ENCODE measurements at places on chromosomes 13 and 19.

GRCh38 chr19:29593869-29594268, 12.2 kb upstream of the POP4 start:
- no peak for DNase-seq

- DNase-seq = peak; percentile 62
These were observed 5.7 kb upstream of the CDC42EP5 start for GRCh38 chr19:54478677-54479266.

GRCh38 chr13:18991060-18991459, 190.6 kb downstream of the TUBA3C start:
- no peak for DNase-seq

GRCh38 chr13:87168390-87168789, 502.8 kb upstream of the SLITRK5 start:
- no peak for DNase-seq

DNA sequence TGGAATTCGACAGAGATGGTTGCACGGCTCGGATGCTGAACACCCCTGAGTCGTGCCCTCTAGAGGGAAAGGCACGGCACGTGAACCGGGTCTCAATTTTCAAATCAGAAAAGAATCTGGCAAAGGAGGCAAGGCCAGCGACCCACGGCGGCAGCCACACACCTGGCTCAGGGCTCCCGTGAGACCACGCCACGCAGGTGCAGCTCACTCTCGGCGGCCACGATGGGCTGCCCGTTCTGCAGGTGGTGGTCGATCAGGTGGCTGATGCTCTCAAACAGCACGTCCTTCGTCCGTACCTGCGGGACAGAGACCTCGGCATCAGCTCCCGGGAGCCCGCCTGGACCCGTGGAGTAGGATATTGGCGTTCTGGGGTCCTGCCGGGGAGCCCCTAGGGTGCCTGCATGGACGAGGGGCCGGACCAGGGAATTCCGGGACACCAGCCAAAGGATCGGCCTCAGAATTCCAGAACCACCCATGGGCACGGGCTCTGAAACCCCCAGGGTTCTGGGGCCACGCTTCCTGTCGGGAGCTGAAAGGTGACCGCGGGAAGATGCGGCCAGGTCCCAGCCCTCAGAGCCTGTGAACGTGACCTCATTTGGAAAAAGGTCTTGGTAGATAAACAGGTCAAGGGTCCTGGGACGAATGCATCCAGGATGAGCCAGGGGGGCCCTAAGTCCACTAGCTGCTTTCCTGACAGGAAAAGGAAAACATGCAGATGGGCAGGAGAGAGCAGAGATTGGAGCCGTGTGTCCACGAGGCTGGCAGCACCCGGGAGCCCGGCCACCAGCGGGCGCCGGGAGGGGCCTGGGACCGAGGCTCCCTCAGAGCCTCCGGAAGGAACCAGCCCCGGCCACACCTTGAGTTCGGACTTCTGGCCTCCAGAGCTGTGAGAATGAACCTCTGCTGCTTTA, 10.1 kb upstream of the C2CD4C start:
- peak; percentile 38 for DNase-seq

DNA sequence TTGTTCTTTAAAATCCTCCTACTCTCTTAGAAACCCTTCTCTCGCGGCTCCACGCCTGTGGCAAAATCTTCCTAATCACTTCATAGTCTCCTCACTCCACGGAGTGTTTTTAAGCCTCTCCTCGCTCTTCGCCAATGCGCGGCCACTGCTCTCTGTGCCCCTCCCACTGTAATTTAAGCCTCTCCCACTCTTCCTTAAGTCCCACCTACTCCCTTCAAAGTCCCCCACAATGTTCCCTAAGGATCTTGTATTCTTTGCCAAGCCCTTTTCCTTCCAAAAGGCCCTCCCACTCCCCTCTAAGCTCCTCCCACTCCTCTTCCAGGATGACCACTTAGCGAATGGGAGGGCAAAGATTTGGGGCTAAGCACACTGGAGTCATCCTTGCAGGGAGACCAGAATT, 1.3 kb downstream of the FIZ1 start:
- DNase-seq = no peak

DNA sequence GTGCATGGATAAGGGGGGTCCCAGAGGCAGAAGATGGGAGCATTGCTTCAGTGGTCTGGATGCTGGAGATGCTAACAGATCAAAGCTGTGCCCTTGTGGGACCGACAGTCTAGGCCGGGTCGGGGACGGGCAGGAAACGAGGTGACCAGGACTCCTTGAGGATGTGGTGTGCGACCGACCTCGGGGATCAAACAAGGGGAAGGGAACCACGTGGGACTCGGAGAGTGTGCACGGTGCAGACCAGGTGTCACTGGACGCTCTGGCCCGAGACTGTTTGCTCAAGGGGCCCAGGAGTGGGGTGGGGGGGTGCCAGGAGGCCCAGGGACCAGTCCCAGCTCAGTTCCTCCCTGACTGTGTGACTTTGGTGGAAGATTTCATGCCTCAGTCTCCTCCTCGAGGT, 6.0 kb downstream of the NFIC start:
- DNase-seq = no peak

- DNase-seq = peak; percentile 33
These were observed 203.1 kb upstream of the EDNRB start for GRCh38 chr13:78121459-78122348.

GRCh38 chr19:32138416-32138815, 207.0 kb upstream of the ZNF507 start:
- DNase-seq = no peak

DNA sequence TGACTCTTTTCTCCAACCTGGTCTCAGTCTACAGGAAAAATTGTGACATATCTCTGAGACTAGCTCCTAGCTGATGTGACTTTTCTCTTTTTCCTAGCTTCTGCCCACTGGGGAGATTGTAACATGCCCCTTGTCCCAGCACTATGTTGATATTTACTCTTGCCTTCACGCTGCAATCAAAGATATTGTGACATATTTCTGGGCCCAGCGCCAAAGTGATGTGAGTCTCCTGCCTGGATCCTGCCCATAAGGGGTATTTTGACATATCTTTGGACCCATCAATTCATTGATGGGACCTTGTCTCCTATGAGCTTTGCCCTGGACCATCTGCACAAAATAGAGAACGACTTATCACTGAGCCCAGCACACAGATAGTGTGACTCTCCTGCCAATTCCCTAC, 41.1 kb downstream of the ZNF729 start:
- no peak for DNase-seq

- no peak for DNase-seq
These were observed 10.5 kb downstream of the DDX39A start for GRCh38 chr19:14408491-14409145.

DNA sequence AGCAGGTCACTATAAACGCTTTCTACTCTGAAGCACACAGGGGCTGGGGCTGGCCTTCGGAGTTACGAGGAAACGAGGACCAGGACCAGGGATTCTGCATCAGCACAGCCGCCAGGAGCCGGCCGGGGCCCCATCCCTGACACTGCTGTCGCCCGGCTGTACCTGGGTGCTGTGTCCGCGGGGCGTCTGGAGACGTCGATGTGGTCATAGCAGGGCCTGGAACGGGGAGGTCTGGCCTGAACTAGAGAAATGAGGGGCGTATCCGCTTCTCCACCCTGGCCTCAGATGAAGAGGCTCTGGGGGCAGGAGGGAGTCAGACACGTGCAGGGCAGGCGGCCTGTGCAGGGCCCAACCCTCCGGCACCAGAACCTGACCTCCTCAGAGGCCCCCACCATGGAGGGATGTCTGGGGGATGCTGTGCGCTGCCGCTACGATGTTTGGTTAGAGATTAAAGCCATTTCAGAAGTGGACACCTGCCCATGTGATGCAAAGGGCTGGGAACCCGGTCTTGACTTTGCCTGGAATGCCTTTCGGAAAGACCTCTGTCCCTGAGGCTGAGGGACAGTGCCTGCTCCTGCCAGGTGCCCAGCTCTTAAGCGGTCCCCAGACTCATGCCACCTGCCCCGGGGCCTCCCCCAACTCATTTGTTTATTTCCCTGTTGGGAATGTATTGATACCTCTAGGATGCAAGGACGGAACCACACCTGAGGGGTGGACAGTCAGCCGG, 21.4 kb downstream of the GAS6 start:
- no peak for DNase-seq

DNA sequence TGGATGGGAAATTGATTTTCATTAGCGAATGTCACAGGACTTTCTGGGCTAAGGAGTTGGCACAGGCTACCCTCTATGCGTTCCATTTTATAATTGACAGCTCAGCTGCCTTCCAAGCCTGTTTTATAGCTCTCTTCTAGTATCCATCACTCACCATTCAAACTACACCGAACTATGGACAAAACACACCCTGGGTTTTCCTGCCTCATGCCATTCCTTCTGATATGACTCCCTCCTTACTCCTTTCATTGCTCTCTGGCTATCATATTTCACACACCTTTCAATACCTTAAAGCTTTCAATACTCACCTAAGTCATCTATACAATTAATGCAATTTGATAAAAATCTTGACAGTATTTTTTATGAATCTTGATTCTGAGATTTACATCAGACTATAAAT, 181.3 kb downstream of the RAP2A start:
- DNase-seq = no peak

DNA sequence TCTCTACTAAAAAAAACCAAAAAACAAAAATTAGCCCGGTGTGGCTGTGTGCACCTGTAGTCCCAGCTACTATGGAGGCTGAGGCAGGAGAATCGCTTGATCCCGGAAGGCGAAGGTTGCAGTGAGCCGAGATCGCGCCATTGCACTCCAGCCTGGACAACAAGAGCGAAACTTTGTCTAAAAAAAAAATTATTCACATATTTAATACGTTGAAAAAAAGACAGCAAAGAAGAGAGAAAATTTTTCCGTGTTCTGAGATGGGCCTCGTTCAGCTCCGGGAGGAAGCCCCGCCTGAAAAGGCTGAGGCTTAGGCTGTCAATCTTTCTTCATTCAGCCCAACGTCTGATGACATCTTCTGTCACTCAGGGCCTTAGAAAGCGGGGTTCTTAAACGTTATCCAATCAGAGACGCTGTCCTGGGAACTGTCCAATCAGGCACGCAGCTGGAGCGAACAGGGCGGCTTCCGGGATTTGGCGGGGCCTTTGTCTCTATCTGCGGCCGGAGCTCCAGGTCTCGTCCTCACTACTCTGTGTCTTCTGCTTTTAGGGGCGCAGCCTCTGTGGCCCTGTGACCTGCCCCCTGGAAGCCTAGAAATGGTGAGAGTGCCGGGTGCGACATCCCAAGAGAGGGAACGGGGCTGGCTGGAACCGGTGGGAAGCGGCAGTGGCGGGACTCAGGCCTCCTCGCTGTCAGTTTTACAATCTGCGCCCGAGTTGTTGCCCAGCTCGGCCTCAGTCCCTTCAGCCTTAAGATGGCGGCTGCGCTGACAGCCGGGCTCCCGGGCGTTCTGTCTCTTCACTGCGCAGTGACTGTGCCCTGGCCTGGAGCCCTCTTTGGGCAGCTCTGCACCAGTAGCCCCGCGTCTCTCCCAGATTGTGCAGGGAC, at the start of gene ZNF726:
Gene ZNF726, plus strand, starts transcription at position 485 of the 885 bp plus-strand sequence. Its CDS starts 109 bp downstream, at position 594.
- peak; percentile 66 for DNase-seq

DNA sequence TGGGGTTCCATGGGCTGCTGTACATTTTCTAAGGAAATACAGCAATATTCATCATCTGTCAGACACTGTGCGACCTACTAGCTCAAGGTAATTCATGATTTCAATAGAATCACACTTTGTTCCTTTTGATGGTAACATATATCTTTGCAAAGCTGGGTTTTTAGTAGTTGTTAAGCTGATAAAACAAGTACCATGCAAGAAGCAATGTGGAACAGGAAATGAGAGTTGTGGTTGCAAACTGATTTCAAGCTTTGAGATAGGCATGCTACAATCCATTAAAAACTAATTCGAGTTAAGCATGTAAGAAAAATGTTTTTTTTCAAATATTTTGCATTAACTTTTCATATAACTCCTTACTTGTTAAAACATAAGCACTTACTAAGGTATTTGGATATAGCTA, 6.8 kb upstream of the MBNL2 start:
- no peak for DNase-seq

GRCh38 chr13:27679896-27680295, 58.2 kb downstream of the POLR1D start:
- no peak for DNase-seq

DNA sequence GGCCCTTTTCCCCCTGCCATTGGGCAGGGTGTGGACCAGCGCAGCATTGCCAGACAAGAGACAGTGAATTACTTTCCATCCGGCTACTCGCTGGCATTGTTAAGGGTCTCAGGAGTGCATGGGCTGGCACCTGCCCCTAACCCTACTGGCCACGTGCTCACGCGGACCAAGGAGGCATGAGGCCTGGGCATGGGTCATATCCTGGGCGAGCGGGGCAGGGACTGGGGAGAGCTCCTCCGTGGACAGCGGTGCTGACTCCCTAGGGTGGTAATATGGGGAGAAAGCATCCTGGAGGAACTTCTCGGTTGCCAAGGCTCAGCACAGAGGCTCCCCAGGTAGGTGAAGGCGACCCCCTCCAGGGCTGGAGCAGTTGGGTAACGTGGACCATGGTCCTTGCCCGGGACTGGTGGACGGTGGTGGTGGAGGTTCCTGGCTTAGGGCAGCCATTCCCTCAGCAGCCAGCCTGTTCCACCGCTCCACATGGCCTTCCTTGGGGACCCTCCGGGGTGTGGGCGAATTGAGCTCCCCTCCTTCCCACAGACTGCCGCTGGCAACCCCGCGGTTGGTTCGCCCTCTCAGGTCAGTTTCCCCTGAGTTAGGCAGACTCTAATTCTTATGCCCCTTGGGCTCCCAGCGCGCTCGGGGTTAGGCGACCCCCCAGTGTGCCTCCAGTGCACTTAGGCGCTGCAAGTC, 465.1 kb downstream of the SLITRK5 start:
- no peak for DNase-seq

DNA sequence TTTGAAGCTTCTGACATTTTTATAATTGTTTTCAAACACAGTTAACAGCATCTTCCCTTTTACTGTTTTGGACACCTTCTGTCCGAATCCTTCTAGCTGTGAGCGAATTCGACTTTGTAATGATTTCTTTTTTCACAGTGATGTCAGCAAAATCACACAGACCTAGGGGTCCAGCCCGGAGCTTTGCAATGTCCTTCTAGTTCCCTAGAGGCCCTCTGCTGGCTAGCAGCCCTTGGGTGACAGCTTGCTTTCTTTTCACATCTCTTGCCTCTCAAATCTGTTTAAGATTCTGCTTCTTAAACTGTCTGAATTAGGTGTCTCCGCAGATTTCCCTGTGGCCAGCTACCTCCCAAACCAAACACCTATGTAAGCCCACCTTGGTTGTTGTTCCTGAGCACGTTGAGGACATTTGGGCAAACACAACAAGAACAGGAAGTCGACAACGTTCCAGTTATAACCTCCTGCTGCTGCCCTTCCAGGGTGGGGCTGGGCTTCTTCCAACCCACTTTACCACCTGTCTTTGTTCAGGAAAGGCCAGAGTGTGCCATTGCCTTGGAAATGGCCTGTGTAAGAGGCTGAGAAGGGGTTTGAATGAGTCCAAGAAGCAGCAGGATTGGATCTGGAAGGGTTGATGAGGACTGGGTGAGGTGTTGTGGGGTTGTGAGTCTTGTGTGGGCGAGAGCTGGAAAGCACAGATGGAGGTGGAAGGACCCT, 123.1 kb downstream of the ATP8A2 start:
- no peak for DNase-seq

DNA sequence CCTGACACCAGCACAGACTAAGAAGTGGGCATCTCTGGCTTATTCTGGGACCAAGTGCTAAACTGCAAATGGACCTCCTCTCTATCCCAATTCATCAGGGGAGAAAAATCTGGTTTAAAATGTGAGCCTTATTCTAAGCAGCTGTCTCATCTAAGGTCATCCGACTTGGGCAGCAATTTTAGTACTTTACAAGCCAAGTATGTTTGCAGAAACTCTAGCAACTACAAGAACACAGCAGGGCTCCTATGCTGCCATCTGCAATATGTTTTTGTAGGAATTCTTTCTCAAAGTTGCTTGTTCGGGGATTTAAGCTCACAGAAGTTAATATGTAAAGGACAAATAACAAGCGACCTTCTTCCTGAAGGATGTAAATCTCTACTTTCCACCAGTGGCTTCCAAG, 113.1 kb downstream of the FOXO1 start:
- DNase-seq = no peak

Measured in GM13977 (cell line).